Activated naive CD4-positive, alpha-beta T cell treated with anti-CD3 and anti-CD28 coated beads for 36 hours (primary cell): ENCODE measurements at places on chromosomes 5 and 9.

DNA sequence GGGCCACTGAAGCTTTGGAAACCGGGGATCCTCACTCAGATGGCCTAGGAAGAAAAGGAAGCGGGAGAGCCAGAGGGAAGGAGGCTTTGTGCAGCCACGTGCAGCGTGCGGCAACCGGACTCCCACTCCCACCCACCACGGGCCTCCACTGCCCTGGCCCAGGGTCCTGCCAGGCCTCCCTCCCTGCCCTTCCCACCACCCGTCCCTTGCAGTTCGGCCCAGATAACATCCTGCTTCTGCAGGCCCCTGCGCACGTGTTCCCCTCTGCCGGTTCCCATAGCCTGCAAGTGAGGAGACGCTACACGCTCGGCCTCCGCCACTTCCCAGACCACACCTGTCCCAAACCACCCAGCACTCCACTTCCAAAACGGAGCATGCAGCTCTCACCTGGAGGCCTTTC lies 4.3 kb upstream of the LHX3 start:
- DNase-seq: no peak

GRCh38 chr9:90515510-90515909 lies 127.1 kb downstream of the DIRAS2 start:
- DNase-seq: no peak

DNA sequence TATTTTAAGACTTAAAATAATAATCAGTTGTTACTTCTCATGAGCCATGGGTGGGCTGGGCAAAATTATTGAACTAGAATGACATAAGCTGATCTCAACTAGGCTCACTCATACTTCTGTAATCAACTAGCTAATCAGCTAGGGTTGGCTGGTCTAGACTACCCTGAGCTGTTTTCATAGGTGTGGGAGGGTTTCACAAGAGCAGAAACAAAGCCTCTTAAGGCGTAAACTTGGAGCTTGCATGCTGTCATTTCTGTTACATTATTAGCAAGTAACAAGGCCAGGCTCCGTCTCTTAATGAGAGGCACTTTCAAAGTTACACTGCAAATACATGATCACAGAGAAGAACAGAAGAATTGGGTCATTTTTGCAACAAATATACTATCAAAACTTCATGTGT lies 57.2 kb upstream of the GHR start:
- no peak for DNase-seq

DNA sequence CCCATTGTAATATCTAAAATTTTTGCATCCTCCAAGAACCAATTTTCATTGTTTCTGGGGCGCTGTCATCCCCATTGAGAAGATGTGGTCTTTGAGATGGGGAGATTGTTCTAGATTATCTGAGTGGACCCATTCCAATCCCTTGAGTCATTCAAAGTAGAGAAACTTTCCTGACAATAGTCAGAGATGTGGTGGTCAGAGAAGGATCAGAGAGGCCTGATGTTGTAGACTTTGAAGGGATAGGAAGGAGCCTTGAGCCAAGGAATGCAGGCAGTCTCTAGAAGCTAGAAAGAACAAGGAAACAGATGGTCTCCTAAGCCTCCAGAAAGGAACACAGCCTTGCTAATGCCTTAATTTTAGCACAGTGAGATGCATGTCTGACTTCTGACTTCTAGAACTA lies 80.4 kb downstream of the TEK start:
- DNase-seq: no peak

GRCh38 chr9:71725590-71726338 lies 42.5 kb downstream of the CEMIP2 start:
- DNase-seq: no peak

GRCh38 chr9:14214065-14214684 lies 99.8 kb downstream of the NFIB start:
- DNase-seq: no peak

- no peak for DNase-seq
These were observed 128.7 kb downstream of the CEP120 start for GRCh38 chr5:123294544-123294943.

DNA sequence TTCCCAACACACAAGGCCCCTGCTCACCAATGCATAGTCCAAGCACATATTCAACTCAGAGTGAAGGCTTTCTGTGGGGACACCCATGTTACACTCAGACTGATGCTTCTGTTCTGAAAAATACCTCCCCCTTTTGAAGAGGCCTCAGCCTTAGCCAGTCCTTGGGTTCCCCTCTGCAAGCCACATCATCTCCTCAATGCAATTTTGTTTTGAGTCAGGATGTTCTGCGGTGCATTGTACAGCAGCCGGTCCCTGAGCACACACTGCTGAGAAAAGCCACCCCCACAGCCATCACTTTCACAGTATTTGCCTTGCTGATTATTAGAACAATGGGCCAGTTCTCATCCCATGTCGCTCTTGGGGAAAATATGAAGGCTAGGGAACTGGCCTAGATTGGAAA lies 241.2 kb downstream of the FAM114A2 start:
- DNase-seq: no peak

DNA sequence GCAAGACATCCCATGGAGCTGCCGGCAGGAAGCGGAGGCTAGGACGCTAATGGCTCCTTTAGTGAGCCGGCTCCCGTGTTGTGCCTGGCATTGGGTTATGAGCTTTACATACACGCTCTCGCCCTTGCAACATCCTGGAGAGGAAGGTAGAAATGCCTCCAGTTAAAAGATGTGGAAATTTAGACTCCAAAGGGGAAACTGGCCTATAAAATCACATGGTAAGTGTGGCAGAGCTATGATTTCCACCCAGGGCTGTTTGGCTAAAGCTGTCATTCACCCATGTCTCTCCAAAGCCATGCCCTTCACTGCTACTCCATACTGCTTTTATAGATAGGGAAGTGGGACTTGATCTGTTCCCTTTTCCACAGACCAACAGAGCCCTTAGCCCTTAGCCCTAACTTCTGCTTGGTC lies 5.2 kb downstream of the GM2A start:
- no peak for DNase-seq

DNA sequence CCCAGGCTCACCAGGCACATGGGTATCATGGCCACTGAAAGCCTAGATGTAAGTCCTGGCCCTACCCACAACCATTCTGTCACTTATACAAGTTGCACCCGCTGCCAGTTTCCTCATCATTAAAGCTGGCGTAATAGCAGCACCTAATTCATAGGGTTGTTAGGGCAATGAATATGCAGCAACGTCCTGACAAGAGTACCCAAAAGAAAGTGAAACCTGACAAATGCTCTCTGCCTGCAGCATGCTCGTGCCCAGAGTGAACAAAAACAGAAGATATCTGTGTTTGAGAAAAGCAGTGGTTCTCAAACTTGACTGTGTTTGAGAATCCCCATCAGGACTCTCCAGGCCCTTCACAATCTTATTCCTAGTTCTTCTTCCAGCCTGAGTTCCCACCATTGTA lies 632.4 kb downstream of the SEMA5A start:
- DNase-seq: no peak

- no peak for DNase-seq
These were observed 114.9 kb downstream of the HOMER1 start for GRCh38 chr5:79399046-79399445.

- peak; percentile 58 for DNase-seq
These were observed 1.2 kb upstream of the SQSTM1 start for GRCh38 chr5:179819296-179820126.

- no peak for DNase-seq
These were observed 10.4 kb downstream of the MED27 start for GRCh38 chr9:132069046-132069898.

DNA sequence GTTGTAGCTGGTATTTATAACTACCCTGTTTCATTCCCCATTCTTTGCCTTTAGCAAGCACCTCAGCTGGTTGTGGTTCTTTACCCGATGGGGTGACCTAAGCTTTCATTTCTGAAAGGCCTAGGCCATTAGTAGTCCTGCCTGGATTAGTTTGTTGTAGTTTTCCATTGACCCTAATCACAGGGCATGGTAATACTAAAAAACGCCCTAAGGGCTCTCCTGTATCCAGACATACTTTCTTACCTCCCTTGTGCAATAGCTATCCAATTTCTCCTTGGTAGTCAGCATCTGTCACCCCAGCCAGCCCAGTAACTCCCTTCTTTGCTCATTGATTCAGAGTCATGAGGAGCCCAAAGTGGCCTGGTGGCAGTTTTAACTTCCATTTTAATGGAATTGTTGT lies 24.0 kb downstream of the TMOD1 start:
- no peak for DNase-seq

DNA sequence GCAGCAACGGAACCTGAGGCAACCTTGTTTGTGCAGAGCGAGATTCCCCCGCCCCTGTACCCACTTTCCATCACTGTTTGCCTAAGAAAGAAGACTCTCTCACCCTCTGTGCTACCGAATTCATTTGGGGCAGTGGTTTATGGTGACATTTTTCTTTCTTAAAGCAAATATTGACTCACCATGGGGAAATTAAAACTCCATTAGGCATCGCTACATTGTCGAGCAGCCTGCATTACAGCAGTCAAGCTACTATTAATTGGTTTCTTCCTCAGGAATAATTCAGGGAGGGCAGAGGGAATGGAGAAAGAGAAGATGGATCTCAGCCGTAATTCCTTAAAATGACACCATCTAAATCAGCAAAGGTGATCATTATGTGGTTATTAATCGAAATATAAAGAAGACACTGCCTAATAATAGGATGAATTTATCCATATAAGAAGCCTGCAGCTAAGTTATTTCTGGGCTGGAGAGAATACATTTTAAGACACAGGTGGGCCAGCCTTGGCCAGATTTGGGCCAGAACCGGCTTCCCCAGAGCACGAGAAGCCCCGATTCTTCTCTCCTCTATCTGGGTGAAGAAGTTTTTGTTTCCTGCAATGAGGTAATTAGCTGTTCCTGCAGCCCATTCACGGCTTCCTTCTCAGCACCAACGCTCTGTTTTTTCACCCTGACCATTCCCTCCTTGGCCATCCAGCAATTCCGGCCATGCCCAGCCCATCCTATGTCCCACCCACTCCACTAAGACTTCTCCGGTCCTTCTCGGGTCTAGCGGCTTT lies 16.8 kb downstream of the CFAP77 start:
- no peak for DNase-seq

- no peak for DNase-seq
These were observed 284.7 kb downstream of the NR2F1-AS1 start for GRCh38 chr5:93296338-93296737.

GRCh38 chr5:142677198-142677597 lies 8.7 kb downstream of the FGF1 start:
- DNase-seq: no peak

DNA sequence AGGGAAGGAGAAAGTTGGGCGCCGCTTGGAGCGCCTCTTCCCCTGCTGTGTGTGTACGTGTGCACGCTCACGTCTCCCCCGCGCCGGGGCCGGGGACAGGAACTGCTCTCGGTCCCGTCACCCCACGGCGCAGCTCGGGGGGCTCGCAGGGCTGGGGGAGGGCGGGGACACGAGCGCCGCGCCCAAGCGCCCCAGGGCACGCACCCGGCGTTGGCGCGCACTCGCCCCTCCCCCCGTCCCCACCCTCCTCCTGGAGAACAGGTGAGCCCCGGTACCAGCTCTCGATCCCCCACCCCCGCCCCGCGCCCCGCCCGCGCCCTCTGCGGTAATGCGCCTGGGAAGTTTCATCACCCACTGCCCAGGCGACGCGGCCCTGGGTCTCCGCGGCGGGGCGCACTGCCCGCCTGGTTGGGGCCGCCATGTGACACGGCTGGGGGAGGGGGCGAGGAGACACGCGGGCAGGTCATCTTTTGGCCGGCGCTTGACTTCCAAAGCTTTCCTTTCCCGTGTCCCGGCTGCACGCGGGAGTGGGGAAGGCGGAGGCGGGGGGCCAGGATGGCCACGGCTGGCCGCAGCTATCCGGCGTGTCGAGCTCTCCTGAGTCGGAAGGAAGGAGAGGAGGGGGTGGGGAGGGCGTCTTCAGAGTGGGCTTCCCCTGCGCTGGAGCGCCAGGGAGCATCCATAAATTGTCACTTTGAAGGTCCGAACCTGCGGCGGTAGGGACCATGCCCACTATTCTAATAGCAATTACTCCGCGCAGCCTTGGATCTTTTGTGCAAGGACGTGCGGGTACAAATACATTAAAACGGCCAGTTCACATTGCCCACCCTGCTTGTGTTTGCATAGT lies 1.5 kb upstream of the STC2 start:
- DNase-seq: peak; percentile 84

DNA sequence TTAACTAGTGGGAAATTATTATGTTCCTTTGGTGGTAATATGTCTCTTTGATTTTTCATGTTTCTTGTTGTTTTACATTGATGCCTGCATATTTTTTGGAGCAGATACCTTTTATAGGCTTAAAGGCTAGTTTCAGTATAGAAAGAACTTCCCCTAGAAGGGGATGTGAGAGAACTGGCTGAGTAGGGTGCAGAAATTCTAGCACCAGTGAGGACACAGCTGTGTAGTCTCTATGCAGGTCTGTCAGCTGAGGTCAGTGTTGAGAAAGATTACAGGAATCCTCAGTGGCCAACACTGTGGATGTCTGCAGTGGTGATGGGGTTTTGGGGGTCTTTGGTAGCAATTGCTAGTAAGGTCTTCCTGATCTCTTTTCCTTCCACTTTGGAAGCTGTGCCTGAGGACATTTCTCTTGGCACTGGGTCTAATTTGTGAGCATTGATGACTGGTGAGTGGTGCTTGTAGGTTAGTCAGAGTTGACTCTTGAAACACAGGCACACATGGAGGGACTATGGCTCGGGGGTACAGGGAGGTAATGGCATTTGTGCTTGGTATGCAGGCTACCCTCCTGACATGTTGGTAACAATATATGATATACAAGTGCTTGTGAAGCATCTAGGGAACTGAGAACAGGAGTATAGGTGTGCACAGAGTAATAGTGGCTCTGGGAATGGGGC lies 221.4 kb downstream of the SPATA31D1 start:
- DNase-seq: no peak

- no peak for DNase-seq
These were observed 68.6 kb upstream of the LRRTM2 start for GRCh38 chr5:138943599-138944173.

- DNase-seq: peak; percentile 10
These were observed 1.7 kb downstream of the EBF1 start for GRCh38 chr5:159097784-159098602.

DNA sequence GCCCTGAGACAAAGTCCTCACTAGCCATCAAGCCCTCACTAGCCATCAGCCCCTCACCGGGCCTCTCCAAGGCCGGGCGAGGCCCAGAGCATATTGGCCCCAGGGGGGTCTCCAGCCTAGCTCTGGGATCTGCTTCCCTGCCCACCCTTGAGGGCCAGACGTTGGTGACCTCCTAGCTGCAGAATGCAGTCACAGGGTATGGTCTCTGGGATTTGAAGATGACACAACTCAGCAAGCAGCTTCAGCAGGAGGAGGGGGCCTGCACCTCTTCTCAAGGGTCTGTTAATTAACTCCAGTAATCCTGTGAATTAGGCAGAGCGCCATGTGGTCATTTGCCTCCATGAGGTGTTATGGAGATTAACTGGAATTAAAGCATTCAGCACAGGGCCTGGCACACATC lies 116.9 kb upstream of the SPOCK1 start:
- DNase-seq: no peak
